ENCODE measurements at places on chromosomes 7 and 10. TPM values are rescaled to one million over a fixed set of nuclear protein-coding genes. Genes with fewer than 3 reads are reported as not detected.

The CUBN gene
- 9.2 TPM for total RNA-seq

DNA sequence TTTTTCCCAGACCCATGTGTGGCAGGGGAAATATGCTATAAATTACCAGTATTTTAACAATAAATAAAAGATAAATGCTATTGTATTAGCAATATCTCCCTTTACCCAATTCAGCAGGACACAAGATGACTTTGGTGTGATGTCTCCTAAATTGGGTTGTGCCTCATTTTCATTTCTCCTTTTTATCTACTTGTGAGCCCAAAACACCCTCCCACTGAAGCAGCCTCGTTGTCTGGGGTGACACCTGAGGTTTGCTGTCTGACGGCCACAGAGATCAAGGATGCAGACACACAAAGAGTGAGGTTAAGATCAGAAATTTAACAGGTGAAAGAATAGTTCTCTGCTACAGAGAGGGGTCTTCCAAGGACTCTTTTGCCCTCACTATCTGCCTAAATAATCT, 27.1 kb upstream of the CC2D2B start:
- DNase-seq = no peak

DNA sequence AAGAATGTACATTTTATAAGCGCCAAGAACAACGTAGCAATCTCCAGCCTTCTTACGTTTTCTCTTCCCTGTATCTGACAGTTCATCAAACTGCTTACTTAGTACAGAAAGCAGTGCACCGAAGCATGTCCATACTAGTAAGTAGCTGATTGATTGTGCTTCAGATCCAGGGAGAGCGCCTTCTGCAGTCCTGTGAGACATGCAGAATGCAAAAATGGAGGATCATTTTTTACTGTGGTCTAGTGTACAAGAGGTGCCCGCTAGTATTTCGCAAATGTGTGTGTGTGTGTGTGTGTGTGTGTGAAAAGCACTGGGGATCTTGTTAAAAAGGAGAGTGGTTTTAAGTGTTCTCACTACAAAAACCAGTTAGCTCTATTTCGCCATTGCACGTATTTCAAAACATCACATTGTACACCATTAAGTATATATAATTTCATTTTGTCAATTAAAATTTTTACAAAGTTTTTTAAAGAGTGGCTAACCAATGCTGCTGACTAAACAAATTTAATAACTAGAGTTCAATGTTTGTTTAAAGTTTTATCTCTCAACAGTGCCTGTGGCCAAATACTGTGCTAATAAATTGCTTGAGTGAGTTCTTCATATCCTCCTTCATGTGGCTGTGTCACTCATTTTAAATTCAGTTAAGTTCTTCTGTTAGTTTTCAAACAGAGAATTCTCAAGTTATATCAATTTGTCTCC, 99.6 kb downstream of the ZMYND11 start:
- DNase-seq = no peak

GRCh38 chr10:43595739-43596298, 10.4 kb upstream of the ZNF485 start:
- DNase-seq = no peak

The MMP21 gene
- 0.34 TPM for total RNA-seq

- DNase-seq = no peak
Measured at GRCh38 chr10:72425133-72425532, 70.4 kb upstream of the DNAJB12 start.

DNA sequence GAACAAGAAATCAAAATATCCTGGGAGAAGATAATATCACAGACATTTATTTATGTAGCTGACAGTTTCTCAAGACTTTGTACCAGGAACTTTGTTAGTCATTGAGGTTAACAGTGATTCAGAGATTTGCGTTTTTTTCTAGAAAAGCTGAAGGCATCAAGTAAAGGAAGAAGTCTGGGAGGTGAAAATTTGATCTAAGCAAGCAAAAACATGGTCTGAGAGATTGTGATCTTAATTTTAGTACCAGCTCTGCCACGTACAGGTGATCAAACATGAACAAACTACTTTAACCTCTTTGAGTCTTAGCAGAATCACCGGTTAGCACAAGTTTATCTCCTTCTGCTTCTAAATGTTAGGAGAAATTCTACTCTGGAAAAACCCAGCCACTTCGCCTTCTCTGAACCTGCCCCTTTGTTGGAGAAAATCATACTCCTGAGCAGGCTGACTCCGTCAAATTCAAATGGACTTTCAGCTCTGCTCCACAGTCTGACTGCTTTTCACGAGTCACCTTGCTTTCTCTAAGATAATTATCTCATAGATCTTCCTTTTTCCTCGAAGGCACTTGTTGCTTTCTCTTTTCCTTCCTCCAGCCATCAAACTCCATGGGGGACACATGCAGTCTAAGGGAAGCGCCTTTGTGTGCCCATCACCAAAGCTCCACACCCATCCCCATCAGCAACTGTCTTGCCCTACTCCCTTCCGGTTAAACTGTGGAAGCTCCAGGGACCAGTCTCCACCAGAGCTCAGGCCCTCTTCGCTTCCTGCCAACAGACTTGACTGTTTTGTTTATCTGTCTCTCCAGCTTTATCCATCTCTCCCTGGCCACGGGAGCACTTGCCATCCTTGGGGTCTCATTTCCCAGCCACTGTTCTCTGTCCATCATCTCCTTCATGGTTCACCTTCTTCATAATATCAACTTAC, 86.3 kb downstream of the PRKCQ start:
- no peak for DNase-seq

- no peak for DNase-seq
Measured at GRCh38 chr10:79184145-79184625, 115.4 kb downstream of the ZMIZ1 start.

The CDK6 gene
- 13.7 TPM for total RNA-seq

The NCF1 gene
- total RNA-seq = 4.5 TPM

DNA sequence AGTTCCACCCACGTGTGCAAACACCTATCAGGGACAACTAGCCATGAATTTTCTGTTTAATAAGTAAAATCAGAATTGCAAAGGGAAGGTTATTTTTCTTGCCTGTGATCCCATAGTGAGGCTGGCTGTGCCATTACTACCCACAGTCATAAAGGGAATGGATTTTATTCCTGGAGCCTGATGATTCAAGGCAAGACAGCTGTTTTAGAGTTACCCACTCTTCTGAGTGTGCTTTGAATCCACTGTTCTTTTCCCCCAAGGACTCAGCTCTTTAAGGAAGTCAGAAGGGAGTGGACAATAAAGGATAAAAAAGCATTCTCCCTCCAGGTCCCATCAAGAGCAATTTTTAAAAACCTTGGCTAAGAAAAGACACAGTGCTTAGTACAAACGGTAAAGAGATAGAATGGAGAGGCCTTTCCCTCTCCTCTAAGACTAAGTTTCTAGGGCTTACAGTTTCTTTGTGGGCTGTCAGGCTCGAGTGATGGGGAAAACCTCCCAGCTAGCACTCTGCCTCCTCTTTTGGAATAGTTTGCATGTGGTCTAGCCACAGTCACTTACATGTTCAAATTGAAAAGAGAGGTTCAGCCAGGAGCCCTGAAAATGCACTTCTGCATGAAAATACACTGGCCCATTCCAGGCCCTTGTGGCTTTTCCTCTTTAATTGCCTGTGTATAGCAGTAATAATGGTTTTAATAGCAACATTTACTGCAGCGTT, 5.1 kb upstream of the LRRC4 start:
- no peak for DNase-seq

All from CD4-positive, alpha-beta T cell (primary cell).